ENCODE measurements at places on chromosomes 11 and 22.

DNA sequence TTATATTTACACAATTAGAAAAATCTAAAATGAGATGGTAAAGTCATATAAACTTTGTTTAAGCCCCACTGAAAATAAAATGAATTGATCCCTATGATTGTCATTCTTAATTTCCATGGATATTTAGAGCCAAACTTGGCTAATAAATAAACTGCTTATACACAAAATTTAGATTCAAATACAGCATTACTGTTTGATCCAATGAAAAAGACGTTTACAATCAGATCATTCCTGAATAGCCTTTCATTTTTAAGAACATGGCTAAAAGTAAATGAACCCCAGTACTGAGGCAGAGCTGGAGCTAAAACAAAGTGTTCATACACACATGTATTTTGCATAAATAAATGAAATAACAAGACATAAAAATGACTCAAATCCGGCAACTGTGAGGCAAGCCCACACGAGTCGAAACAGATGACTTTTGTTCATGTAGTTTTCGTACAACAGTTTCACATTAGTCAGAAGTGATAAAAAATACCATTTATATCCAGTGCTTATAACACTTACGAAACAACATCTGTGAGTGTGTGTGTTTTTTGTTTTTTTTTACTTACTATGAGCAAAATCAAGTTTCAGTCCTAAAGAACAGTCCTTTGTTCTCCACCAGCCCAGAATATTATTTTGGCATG, 386.5 kb downstream of the SOX6 start:
- DNase-seq = peak; percentile 16

- no peak for DNase-seq
Observed at GRCh38 chr11:28009388-28009787, 98.6 kb downstream of the KIF18A start.

DNA sequence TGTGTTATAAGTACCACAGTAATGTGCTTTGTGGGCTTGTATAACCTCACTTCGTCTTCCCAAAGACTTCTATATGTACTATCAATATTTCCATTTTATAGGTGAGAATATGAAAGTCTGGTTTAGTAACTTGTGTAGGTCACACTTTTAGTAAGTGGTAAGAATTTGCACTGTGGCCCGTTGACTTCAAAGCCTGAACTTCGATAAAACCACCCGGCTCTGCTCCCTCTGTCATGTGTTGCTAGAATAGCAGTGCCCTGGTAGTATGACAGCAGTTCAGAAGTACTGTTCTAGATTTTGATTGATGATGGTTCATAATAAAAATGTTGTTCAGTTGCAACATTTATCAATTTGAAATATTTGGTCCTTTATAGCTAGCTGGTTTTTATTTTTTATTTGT, 110.2 kb upstream of the SORL1-AS1 start:
- no peak for DNase-seq

DNA sequence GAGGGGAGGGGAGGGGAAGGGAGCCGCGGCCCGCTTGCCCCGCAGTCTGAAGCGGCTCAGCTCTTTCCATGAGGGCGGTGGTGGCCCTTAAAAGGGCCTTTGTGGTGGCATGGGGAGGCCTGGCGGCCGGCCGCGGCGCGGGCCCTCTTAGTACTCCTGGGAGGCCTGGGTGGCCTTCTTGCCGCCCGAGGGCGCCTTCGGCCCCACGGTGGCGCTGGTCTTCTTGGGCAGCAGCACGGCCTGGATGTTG, 6.9 kb downstream of the DPAGT1 start:
- DNase-seq = peak; percentile 88

DNA sequence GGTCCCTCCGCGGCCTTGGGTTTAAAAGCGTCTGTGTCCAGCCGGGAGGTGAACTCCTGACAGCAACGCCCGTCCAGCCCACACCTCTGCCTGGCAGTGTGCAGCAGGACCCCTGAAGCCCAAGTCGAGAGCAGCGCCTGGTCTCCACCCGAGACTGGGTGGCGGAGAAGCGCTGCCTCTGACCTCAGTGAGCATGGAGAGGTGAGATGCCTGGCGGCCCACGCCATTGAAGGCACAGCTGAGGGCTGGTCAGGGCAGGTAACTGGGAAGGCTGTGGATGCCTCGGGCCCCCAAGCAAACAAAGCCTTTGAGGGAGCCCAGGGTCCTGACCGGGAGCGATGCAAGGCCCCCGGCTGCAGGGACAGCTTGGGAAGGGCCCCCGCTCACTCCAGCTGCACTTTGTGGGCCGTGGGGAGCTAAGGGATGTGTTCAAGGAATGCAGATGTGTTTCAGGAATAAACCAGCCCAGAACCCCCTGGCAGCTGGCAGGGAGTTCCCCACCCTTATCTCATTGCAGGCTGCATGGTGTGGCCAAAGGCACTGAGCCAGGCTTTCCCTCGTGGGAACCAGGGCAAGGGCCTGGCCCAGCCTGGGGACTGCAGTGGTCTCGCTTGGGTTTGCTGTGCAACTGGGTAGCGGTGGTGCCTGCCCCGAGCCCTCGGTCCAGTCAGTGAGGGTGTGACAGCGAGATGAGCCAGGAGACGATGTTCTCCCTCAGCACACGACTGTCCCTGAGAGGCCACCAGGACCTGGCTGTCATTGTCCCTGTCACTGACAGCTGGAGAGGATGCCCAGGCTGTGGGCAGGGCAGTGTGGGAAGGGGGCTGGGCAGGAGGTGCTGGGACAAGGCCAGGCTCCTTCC, 92.5 kb downstream of the WNT7B start:
- no peak for DNase-seq

DNA sequence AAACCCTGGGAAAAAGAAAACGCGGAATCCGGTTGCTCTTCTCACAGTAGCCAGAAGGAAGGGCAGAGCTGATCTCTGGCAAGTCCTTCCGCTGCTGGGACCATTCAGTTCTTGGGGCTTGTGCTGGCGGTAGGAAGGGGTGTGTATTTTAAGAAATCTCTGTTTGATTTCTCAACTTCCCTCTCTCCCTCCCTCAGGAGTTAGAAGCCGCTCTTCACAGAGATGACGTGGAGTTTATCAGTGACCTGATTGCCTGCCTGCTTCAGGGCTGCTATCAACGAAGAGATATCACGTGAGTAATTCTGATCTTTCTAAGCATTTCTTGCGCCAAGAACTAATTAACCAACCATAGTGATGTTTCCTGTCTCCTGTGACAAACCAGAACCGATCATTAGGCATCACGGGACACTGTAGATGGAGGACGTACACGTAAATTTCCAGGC, 85.9 kb upstream of the SLC25A18 start:
- DNase-seq = no peak

DNA sequence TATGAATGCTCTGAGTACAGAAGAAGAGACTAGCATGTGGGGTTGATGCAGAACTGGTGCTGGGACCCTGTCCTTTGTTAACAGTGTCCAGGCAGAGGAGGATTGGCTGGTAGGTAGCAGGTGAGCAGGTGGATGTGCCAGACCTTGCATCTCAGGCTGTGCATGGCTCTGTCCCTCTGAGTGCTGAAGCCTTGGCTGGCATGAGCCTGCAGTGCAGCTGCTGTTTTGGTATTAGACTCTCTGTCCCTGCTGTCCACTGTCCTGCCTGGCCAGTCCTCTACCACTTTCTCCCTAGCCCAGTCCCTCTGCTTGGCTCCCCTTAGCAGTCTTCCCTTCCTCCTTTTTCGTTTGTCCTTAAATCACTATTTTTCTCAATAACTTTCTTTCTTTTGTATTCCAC, 213.6 kb upstream of the ZBED5 start:
- DNase-seq = no peak

GRCh38 chr22:22474733-22475132, 33.8 kb downstream of the ZNF280B start:
- DNase-seq = no peak

- DNase-seq = no peak
Observed at GRCh38 chr22:21707677-21708076, 27.9 kb downstream of the YPEL1 start.

DNA sequence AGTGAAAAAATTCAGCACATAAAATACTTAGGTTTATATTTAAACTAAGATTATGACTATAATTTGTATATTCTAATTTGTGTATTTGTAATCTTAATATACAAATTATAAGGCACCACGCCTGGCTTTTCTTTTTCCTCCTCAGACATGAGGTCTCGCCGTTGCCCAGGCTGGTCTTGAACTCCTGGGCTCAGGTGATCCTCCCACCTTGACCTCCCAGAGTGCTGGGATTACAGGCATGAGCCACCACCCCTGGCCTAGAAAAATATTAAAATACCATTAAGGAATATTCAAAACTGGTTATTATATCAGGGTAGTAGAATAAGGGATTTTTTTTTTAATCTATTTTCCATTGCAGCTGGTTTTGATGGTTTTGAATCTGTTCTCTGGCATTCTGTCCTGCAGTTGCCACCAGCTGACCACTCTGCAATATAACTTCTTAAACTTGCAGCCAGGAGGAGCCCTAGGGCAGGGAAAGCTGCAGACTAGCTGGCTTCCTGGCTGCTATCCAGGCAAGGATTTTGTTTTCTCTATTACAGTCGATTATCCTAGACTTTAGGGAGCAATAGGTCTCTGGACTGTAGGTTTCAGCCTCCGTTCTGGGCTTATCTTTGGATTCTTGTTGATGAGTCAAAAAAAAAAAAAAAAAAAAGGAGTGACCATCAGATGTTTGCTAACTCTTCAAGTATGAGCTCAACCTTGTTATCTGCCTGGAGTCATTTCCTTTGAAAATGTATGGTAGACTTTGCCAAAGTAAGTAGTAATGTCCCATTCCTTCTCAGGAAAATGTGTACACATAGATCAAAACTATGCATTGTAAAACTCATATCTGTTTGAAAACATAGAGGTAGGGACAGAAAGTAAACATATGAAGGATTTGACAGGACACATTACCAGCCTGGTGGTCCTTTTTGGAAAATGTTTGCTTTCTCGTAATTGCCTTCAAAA, 13.2 kb downstream of the POLA2 start:
- peak; percentile 97 for DNase-seq

DNA sequence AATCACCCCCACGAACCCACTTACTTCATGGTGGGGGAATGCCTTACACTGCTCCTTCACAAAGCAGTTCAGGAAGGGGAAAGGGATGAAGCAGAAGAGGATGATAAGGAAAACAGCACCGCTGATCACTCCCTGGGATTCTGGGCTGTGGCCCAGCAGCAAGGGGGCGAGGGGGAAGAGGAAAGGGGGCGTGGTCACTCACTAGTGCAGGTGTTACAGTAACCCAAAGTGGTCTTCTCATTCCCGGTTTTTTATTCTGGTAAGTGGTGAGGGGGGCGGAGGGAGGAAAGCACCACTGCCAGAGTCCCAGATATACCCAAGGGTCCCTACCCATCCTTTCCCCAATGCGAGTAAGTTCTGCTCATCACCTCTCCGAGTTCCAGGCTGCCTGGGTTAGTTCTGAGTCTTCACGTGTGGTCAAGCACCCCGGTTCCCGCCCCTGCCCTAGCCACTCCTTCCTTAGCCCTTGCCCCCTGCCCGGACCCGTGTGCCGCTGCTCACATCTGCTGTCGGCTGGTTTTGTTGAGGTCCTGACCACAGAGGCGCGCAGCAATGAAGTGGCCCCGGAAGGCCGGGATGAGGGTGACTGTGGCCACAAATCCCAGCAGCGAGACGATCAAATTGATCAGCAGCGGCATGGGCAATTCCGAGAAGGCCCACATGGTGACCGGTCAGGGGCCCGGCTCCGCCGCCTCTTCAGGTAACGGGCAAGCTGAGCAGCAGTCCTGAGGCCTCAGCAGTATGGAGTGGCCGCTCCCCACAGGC, 477 bp downstream of the DPAGT1 start:
- no peak for DNase-seq

GRCh38 chr11:66289548-66290329, 796 bp upstream of the YIF1A start:
- no peak for DNase-seq

GRCh38 chr11:69320326-69320725, 26.4 kb downstream of the MYEOV start:
- DNase-seq = no peak

- DNase-seq = no peak
Observed at GRCh38 chr11:50174975-50175374, 142.3 kb downstream of the OR4C45 start.

GRCh38 chr11:119087747-119088241, 3.1 kb downstream of the HMBS start:
- peak; percentile 9 for DNase-seq

- no peak for DNase-seq
Observed at GRCh38 chr11:107606141-107606540, 15.2 kb downstream of the ELMOD1 start.

GRCh38 chr11:2211113-2211971, 39.7 kb upstream of the TH start:
- peak; percentile 97 for DNase-seq

GRCh38 chr11:44877571-44878497, 72.8 kb downstream of the TP53I11 start:
- DNase-seq = no peak

DNA sequence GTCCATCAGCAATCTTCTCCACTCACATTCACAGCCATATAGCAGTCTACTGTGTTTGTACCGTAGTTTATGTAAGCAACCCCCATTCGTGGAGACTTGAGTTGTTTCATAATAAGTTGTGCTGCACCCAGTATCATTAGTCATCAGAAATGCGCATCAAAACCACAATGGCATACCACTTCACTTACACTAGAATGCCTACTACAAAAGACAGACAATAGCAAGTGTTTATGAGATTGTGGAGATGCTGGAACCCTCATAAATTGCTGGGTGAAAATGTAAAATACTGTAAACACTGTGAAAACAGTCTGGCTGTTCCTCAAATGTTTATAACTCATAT, 133.3 kb downstream of the ATXN10 start:
- peak; percentile 71 for DNase-seq

GRCh38 chr11:83063073-83063754, 8.5 kb downstream of the RAB30 start:
- DNase-seq = no peak

- no peak for DNase-seq
Observed at GRCh38 chr11:11563200-11563975, 58.4 kb downstream of the GALNT18 start.

GRCh38 chr11:23973244-23973643, 523.6 kb upstream of the LUZP2 start:
- no peak for DNase-seq

DNA sequence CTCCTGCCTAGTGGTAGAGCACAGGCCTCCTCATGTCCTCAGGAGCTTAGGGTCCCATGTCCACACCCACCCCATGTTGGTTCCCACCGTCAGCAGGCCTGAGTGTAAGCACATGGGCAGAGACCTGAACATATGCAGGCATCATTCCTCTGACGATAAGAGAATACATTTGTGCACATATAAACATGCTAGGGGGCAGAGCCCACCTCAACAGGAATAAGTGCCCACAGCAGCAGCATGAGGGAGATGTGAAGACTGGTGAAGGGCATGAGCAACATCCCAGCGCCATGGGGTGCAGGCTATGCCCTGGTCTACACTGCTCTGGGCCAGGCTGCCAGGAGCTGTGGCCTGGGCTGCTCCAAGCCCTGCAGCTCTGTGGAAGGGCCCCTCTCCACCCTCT, 16.9 kb downstream of the ADORA2A start:
- DNase-seq = no peak

DNA sequence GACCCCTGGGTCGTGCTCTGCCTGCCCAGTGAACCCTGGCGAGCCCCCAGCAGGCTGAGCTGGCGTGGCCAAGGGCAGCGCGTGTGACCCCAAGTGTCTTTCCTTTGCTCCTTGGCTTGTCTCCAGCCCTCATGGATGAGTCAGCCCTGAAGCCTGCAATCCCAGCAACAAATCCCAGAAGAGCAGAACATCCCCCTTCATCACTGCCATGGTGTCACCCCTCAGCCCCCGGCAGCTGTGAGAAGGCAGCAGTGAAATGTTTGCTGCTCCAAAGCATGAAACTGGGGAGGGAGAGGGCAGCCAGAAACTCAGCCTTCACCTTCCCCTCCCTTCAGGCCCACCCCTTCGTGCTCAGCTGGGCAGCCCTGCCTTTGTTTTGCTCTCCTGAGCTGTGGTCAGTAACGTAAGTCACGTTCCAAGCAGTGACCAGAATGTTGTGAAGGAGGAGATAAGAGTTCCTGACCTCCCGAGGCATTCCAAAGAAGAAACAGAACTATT, 29.8 kb downstream of the ADAMTS15 start:
- DNase-seq = no peak

Measured in HT-29 (cell line).